NCI-H446 (cell line): ENCODE measurements at places on chromosomes 4 and X.

DNA sequence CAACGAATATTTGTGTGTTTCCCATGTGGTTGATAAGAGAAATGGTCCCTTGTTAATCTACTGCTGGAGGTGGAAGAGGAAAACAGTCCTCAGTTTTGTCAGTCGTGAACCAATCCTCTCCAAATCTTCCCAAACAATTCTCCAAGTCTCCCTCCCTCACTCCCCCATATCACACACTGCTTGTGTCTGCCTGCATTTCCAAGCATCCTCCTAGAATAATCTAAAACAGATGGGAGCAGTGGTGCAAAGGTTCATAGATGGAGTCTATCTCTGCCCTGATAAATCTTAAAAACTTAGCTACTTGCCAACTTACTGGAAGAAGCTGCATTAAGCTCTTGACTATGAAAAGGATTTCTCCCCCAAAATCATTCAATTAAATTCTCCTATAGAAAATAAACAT, 43.7 kb upstream of the SH3KBP1 start:
- DNase-seq = no peak

DNA sequence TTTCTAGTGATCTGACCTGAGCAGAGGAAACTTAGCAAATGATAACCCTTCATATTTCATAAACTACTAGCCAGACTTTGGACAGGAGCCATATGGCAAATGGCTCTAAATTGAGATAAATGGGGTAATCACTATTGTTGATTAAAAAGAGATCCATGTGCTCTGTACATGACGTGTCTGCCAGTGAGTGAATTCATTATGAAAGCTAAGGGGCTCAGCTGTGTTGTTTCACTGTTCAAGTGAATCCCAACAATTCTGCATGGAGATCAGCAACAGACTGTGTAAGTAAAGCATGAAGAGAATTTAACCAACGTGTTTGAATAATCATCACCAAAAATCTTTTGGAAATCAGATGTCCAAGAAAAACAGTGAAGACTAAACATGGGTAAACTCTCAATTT, 9.5 kb upstream of the QRFPR start:
- DNase-seq = peak; percentile 49

DNA sequence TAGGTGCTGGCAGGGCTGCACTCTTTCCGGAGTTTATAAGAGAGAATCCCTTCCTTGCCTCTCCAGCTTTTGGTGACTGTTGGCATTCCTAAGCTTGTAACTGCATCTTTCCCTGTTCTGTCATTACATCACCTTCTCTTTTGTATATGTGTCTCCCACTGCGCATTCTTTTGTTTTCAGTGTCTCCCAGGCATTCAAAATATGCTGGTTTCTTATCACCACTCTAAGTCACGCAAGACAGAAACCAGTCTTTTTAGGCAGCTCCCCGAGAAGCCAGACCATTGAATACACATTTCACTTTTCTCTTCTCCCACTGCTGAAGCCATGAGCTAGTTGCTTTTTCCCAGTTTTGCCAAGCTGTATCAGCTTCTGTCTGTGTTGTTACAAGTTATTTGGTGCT, 71.0 kb downstream of the LAS1L start:
- DNase-seq = no peak

DNA sequence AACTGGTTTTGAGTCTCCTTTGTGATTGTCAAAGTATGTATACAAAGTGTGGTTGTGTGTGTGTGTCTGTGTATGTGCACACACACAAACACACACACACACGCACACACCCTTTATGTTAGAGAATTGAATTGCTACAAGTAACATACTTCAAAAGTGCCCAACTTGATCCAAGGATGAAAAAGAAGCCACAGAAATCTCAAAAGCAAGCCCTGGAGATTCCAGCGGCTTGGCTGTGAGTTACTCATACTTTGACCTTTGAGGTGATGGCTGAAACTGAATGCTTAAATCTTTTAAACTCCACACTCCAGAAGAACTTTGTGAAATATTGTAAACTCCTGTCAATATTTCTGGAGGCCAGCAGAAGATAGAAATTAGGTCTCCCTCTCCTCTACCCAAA, 168.4 kb upstream of the NRK start:
- DNase-seq = no peak
